ENCODE measurements at places on chromosomes 11 and 22.
A peak's percentile ranks its signal among the peaks of the same experiment; 100 is the strongest.

GRCh38 chr22:21819183-21819770 lies 48.2 kb downstream of the MAPK1 start:
- DNase-seq: no peak

DNA sequence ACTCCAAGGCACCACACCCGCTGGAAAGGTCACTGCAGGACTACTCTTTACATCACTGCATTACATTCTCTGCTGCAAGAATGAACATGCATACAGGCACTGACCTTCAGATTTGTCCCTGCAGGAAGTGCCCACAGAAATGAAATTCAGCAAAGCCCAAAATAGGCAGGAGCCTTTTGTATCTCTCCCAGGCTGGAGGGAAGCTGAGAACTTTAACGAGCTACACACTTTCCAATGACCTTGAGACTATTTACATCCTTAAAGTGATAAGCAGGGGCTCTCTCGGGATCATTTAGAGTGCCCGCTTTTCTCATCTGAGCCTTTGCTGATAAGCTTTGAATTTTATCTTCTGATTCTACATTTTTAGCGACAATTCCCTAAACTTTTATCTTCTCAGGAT lies 12.5 kb downstream of the FEZ1 start:
- DNase-seq: no peak

GRCh38 chr11:78227921-78228320 lies 39.2 kb downstream of the USP35 start:
- DNase-seq: no peak

DNA sequence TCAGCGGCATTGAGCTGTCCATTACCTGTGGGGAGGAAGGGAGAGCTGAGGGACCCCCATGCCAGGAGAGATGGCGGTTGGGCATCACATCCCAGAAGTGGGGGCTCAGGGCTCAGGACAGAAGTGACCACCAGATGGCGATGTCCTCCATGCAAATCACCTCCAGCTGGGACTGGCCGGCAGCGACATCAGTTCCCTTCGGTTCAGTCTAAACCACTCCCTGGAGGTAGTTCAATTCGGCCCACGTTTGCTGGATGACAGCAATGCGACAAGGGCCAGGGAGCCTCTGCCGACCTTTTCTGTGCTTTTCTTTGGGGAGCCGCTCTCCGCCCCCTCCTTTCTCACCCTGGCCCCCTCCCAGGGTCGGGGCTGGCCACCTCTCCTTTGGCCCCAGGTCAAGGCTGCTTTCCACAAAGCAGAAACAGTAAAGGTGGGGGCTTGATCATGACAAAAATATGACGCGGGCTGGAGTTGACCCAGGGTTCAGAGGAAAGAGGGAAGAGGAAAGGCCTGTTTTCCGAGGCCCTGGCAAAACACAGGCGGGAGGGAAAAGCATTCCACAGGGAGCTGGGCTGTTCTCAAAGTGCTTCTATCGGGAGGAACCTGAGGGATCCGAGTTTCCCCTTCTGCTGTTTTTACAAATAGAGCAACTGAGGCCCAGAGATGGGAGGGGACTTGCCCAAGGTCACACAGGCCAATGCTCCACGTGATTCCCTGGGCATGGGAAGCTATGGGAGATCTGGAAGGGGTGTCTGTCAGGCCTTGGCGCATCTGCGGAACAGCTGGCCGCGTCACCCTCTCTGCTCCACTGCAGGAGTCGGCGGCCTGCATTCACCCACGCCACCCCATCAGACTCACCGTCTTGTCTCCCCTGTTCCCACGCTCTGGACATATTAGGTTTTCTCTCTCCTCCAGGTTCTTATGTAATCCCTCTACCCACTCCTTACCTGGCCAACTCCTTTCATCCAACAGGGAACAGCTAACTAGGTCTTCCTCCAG lies 54.7 kb downstream of the FBXO7 start:
- peak; percentile 58 for DNase-seq

- no peak for DNase-seq
These were observed 51.4 kb downstream of the LRP5 start for GRCh38 chr11:68363776-68364175.

DNA sequence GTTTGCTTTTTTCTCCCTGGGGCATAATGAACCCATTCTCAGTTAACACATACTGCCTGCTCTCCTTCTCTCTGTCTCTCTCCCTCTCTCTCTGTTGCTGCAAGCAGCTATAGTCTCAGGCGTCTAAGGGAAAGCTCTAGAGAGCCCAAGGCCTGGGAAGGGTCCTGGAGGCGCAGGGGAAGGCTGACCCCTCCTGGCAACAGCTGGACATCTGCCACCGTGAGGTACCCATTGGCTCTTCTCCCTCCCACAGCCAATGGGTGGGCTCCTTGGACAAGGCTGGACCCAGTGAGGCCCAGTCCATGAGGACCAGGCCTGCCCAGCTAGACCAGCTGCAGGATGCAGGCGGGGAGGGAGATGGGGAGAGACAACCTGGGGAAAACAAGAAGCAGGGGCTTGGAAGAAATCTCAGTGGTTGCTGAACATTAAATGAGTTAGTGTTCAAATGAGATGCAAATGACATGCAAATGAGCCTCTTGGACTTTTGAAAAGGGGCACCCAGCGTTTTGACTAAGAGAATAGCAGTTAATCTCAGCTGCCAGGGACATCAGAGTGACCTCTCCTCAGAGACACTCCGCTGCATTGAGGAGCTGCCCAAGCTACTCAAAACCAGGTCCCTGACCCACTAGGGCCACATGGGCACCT lies 349.7 kb downstream of the BUD13 start:
- DNase-seq: no peak

DNA sequence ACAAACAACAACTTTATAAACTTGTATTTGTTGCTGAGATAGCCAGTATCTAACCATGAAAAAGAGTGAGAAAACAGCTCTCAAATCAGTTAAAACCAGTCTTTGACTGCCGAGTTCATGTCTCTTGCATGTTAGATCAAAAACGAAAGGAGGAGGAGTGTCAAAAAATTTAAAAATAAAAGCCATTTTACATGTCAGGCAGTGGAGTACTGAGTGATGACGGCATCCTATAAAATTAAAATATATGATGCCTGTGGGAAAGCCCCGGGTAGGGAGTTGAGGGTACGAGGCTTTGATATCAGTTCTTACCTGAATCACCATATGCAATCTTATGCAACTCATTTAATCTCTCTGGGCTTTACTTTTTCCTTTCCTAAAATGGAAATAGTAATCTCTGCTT lies 117.3 kb downstream of the ETS1 start:
- peak; percentile 88 for DNase-seq

- no peak for DNase-seq
These were observed 398.6 kb downstream of the BRD1 start for GRCh38 chr22:49429066-49429465.

GRCh38 chr11:114346709-114347141 lies 50.5 kb downstream of the NNMT start:
- peak; percentile 51 for DNase-seq

DNA sequence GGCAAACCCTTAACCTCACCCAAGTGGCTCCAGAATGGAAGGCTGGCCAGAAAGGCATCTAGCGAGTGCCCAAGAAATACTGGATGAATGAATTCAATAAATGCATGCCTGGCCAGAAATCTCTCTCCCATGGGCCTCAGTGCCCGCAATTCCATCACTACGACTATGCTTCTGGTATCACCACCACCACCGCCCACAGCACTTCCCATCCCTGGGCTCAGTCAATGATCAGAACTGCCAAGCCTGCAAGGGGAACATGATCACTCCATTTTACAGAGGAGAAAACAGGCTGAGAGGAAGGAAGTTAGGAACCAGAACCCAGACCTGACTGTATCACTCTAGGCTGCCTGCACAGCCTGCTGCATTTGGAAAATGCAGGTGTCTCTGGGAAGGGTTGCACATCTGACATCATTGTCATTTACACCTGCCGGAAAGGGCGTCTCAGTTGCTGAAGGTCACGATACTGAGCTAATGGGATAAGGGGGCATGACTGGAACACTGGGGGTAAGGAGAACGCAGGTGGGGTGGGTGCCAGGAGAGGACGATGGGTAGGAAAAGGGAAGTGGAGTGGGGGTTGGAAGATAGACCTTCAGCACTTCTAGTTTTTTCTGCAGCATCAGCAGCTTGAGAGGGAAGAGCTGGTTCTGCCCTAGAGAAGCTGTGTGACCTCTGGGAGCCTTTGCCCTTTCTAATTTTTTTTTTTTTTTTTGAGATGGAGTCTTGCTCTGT lies 3.2 kb downstream of the GPR152 start:
- no peak for DNase-seq

GRCh38 chr22:17665854-17666253 lies 27.3 kb downstream of the BCL2L13 start:
- no peak for DNase-seq

- DNase-seq: peak; percentile 42
These were observed at the start of gene IFTAP for GRCh38 chr11:36594316-36594989. IFTAP (plus strand) TSS chr11:36594502; CDS start chr11:36610104, 15,602 bp downstream.

DNA sequence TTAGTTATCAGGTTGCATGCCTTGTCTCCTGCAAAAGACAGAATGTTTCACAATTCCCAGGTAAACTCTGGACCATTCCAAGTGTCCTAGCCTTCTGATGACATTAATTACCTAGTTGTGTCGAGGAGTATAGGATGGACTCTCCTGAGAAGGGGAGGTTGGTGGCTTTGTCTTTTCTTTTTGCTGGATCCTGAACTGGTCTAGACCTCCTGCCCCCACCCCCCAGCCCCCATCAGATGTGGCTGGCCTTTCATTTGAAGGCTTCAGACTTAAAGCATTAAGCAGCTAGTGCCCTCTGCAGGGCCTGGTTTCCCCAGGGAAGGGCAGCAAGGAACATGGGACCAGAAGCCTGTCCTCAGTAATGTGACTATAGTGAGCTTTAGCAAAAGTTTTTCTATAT lies 9.7 kb downstream of the MCAM start:
- DNase-seq: no peak

DNA sequence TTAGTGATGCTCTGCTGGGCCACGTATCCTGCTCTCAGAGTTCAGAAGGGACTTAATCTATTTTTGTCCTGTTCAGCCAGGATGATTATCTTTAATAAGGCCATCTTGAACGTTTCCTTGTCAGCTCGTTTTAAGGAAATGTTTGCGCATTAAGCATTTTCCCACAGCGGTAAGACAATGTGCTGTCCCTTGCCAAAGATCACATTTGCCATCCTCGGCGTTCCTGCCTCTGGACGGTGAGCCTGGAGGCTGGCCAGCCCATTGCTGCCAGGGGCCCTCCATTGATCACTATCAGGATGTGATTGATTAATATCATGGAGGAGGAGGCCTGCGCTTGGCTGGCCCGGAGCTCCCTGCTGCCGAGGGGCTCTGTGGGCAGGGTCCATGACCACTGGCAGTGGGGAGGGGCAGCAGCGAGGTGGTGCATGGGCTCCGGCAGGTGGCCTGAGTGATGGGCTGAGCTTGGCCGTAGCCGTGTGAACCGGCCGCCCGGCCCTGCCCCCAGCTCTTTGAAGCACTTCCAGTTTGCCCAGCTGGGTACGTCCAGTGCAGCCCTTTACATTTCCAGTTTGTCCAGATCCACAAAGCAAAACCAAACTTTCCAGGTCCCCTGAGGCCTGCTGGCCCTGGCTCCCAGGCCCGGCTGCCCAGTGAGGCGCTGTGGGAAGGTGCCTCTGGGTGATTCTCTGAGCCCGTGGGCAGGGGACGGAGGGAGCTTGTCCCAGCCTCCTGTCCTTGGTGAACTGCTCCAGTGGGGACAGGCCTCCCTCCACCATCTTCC lies 49.5 kb upstream of the SMIM38 start:
- DNase-seq: no peak

DNA sequence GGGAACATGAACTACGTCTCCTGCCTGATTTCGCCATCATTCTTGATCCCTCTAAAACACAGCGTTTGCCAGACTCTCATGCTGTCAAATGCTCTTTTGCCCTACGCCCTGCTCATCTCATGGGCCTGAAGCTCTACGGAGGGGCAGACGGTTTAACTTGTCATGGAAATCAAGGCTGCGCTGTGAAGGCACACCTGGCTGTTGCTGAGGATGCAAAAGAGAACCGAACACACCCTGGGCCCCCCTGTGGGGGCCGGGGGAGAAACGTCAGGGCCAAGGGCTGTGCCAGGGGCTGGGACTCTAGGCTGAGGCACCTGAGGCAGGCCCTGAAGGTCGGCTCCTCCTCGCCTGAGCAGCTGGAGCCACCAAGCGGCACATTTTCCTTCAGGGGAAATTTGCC lies 957.2 kb downstream of the BRD1 start:
- no peak for DNase-seq

DNA sequence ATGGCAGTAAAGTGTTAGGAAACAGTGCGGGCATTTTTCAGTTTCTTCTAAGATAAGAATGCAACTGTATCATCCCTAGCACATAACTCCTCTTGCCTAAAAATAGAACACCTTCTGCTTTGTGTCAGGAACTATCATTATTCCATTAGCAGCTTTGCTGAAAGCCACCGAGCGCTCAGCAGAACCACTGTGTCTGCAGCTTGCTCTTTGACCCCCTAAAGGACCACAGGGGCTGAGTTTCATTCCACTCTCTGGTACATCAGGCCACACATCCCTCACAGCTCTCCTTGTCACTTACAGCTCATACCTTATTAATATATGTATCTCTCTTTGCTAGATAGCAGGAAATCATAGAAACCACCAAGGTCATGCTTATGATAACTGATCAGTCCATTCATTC lies 360.2 kb downstream of the KCNA4 start:
- no peak for DNase-seq

DNA sequence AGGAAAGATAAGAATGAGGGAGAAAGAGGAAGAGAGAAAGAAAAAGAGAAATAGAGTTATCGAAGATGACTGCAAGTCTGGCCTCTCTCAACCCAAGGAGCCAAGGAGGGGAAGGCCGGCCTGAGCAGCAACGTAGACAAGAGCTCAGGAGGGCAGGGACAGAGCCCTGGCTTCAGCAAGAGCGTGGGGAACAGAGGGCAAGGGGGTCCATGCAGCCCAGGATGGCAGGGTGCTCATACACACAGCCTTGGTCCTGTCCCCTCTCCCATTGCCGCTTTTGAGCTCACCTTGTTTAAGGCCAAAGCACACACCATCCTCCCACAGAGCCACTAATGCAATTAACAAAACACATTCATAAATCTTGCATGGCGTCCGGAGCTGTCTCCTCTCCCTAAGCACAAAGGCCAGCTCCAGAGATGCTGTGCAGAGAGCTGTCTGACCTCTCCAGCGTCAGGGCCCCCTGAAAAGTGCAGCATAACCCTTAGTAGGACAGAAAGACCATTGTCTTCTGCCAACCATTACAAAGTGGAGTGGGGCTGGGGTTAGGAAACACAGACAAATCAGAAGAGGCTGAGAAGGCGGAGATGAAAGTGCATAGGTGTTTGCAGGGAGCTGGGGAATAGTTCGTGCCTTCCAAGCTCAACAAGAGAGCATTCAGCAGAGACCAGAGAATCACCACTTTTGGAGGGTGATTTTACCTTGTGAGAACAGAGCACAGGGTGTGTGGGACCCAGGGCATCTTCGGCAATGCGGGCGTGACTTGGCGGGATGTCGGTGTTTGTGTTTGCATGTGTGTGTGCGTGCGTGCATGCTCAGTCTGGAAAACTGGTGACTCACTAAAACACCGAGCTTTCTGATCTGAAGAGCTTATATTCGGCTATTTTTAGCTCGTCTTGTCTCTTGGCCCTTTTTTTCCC lies 28.2 kb upstream of the JAM3 start:
- no peak for DNase-seq

DNA sequence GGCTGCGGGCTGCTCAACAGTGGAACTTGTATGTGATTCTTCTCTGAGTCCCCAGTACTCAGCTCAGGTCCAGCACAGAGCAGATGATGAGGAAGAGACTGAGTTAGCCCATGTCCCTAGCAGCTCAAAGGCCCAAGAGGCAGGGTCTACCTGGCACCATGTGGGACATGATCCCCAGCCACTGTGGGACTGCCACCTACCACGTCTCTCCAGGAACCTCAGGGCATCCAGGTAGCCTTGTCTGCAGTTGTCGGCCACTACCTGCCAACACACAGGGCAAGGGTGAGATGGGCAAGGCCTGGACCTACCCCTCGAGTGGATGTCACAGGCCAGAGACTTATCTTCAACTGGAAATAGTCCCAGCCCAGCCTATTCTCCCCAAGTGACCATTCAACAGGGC lies 4.4 kb downstream of the PNPLA5 start:
- no peak for DNase-seq

Measured in CD4-positive, alpha-beta T cell treated with Interleukin-17A for 1 hour (primary cell).